ENCODE measurements at places on chromosomes 3 and 15. TPM values are rescaled to one million over a fixed set of nuclear protein-coding genes. Genes with fewer than 3 reads are reported as not detected.
A peak's percentile ranks its signal among the peaks of the same experiment; 100 is the strongest.

GRCh38 chr3:52004906-52005395, 9.3 kb upstream of the RPL29 start:
- peak; percentile 24 for ATAC-seq

- ATAC-seq: no peak
These were observed 39.0 kb downstream of the U2SURP start for GRCh38 chr3:143040261-143040879.

DNA sequence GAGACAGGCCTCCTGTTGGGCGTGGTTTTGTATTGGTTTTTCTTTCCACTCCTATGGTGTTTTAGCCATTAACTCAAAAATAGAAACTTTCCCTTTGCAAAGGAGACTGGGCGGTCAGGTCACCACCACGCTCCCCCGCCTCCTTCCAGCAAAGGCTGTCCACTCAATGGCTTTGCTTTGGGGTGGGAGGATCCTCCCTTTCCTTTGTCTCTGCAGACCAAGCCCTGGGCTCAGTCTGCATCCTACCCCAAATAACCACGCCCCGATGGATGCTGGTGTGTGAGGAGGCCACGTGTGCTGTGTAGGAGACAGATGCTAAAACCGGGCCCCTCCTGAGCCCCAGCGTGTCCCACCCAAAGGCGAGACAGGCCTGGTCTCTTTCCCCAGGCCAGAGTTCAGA, 68.5 kb downstream of the GRIP2 start:
- ATAC-seq: no peak

The SOX14 gene
- total RNA-seq: not detected

The ZNF385D gene
- 1.7 TPM for total RNA-seq

The CPA3 gene
- 2.2 TPM for total RNA-seq

DNA sequence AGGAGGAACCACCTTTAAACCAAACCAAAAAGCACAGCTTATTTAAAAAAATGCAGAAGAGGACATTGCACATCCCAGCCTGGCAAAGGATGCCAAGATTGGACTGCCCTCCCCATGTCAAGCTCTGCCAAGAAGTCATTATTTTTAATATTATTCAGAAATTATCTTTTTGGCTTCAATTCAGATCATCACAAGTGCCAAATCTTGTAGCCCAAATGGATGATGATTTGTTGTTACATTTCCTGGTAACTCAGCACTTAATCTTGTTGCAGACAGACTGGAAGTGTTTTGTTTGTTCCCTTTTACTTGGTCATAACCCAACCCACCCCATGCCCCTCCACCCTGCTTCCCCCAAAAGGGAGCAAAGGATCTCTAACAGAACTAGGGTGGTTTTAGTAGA, 28.1 kb upstream of the LXN start:
- ATAC-seq: no peak

- ATAC-seq: no peak
These were observed 225.6 kb upstream of the TLE3 start for GRCh38 chr15:70323111-70323851.

GRCh38 chr3:181572432-181572831, 139.3 kb upstream of the SOX2 start:
- no peak for ATAC-seq

- peak; percentile 94 for ATAC-seq
These were observed 21.8 kb downstream of the PCOLCE2 start for GRCh38 chr3:142866841-142867631.

The PCOLCE2 gene
- 0.36 TPM for total RNA-seq

DNA sequence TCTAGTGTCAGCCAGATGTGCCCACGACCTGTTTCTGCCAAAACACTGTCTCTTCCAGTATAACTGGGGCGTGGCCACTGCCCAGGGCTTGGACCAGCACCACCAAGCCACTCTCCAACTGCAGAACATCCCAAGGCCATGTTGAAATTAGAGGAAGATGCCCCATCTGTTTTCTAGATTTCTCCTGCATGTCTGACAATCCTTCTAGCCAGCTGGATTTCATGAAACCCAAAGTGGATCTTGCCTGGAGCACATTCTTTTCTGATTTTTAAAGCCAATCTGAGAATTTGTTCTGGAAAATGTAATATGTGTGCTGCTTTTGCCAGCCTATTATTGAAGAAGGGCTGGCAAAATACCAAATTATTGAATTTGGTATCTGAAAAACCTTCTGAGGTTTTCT, 182.5 kb downstream of the SLCO3A1 start:
- no peak for ATAC-seq

GRCh38 chr3:23685541-23686258, 120.1 kb upstream of the UBE2E1 start:
- ATAC-seq: peak; percentile 98

- ATAC-seq: no peak
These were observed 2.0 kb upstream of the FAM219B start for GRCh38 chr15:74908635-74909034.

GRCh38 chr3:121517953-121518655, 27.7 kb downstream of the POLQ start:
- no peak for ATAC-seq

GRCh38 chr3:23324745-23325144, 121.6 kb downstream of the UBE2E2 start:
- no peak for ATAC-seq

The SPTSSB gene
- 3.2 TPM for total RNA-seq

The TRANK1 gene
- 4.3 TPM for total RNA-seq

GRCh38 chr15:94838281-94838680, 606.9 kb downstream of the MCTP2 start:
- ATAC-seq: no peak

DNA sequence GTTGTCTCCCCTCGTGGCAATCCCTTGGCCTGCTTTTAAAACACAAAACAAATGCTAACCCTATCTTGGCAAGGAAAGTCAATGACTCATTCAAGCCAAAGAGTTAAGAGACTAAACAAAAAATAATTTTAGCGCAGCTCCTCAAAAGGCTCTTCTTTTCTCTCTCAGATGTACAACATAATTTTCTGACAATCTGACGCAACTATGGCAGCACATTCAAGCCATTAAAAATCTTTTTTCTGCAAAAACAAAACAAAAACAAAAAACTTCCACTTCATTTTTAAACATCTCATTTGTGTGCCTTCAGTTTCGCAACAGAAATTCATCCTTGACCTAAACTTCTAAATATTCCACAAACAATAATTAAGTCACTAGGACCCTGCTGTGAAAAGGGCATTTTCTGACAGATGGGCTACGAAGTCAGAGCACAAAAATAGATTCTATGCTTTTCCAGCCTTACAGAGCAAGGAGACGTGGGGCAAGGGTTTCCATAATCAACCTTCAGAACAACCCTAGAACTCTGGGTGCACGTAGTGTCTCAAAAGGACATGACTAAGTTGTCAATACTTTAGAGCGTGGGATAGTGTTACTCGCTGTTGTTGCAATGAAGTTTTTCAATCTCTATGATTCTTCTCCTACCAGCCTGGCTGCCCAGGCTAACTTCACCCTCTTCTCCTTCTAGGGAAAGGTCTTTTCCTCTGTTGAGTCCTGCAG, 84.3 kb downstream of the MB21D2 start:
- no peak for ATAC-seq

- ATAC-seq: no peak
These were observed 3.4 kb upstream of the SLC25A38 start for GRCh38 chr3:39379778-39380155.

DNA sequence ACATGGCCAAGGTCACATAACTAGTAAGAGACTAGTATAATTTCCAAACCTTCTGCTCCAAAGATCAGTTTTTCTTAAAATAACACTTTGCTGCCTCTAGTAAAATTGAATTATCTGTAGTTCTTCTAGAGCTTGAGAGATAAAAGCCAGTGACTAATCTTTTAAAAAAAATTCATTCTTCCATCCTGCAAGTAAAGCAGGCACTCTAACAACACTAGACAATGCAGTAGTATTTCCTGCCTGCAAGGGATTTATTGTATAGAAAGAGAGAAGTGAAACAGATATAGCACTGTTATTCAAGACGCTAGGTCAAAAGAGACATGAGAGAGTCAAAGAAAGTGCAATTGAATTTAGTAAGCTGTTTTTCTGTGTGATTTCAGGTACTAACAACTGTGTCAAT, 159.5 kb upstream of the TBC1D5 start:
- no peak for ATAC-seq

DNA sequence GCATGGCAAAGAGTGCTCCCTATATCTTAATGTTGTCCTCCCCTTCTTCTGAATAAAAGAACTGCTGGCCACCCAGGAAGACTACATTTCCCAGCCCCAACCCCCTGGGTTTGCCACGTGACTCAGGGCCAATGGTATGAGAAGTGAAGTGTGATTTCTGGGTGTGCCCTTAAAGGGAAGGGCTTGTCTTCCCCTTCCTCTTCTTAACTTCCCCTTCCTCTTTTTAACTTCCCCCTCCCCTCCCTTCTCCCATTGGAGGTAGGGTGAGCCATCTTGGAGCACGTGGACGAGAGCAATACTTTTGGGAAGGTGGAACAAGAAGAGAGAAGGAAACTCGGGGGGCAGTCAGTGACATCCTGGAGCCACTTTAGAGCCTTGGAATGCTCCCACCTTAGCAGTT, 6.8 kb upstream of the KBTBD12 start:
- no peak for ATAC-seq

The PRICKLE2 gene
- 6.0 TPM for total RNA-seq

DNA sequence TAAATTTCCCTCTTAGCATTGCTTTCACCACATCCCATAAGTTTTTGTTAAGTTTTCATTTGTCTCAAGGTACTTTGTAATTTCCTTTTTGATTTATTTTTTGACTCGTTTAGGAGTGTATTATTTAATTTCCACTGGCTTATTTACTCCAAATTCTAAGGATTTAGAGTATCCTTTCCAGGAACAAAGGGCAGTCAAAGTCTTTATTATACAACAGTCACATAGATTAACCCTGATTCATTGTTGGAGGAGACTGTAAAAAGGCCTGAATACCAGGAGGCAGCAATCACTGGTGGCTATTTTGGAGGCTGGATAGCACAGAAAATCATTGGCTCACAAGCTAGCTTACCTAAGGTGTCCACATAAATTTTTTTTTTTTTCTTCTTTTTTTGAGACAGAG, 39.9 kb downstream of the OIP5 start:
- no peak for ATAC-seq

DNA sequence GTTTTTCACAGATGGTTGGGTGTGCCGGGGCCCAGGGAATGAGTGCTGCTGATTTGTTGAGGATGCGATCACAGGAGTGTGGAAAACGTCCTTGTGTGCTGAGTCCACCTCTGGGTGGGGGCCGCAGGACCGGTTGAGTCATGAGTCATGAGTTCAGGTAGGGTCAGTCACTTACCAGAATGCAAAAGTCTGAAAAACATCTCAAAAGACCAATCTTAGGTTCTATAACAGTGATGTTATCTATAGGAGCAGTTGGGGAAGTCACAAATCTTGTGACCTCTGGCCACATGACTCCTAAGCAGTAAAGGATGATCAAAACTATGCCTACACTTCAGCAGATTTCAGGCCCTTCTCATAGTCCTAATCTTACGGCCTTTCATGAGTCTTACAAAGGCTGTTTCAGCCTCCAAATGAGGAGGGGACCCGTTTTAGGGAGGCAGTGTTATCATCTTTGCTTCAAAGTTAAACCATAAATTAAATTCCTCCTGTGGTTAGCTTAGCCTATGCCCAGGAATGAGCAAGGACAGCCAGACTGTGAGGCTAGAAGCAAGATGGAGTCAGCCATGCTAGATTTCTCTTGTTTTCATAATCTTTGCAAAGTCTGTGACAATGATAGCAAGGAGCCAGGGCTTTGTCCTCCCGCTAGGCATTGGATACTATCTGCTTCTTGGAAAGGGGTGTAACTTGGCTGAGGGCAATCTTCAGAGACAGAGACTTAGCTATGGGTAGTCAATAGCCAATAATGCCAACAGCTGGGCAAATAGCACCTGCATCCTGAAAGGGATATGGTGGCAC, 30.6 kb upstream of the PIAS1 start:
- peak; percentile 32 for ATAC-seq

DNA sequence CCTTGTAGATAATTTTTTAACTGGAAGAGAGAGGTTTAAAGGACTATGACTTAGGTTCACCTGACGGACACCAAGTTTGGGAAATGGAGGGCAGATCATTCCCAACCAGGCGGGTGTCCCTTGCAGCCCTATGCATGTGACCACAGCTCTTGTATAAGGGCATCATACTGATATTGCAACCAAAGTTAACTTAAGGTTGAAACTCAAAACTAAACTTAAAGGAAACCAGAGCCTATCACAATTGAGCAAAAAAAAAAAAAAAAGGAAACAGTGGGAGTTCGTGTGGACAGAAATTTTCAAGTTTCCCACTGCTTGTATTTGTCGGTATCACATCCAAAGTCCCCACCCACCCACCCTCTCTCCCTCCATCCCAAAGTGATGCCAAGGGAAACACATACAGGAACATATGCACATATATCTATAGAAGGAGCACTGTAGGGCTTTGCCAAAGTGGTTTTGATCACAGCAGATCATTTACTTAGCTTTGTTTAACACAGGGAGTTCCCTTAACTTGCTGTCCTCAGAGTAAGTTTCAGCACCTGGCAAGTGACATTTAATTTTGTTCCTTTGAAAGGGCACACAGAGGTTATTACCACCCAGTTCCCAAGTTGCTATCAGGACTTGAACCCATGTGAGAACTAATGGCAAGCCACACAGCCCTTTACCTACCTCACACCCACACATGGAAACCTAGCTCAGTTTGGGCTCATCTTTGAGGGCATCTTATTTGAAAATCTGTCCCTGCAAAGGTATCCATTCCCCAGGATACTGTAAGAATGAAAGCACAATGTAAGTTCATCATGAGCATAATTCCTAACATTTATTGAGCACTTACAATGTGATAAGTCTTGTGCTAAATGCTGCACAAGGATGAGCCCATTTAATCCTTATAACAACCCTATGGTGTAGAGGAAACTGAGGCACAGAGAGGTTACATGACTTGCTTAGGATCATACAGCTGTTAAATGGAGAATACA, 204.5 kb upstream of the CMC1 start:
- no peak for ATAC-seq

The TGM4 gene
- total RNA-seq: not detected

Measured in esophagus mucosa (tissue), 1 donor.